Immature natural killer cell (primary cell): ENCODE measurements at places on chromosomes 4 and X. TPM values are rescaled to one million over a fixed set of nuclear protein-coding genes. Genes with fewer than 3 reads are reported as not detected.

GRCh38 chrX:112760697-112761096 lies 79.9 kb downstream of the AMOT start:
- no peaks in the 10 kb centered on the region for H3K36me3 ChIP-seq
- DNase-seq: no peak
- peaks cover 4% of the 10 kb centered on the region for H3K27me3 ChIP-seq
- H3K4me1 ChIP-seq: no peaks in the 10 kb centered on the region
- no peak overlapping the region for H3K27ac ChIP-seq

GC gene
- not detected for polyA plus RNA-seq

DNA sequence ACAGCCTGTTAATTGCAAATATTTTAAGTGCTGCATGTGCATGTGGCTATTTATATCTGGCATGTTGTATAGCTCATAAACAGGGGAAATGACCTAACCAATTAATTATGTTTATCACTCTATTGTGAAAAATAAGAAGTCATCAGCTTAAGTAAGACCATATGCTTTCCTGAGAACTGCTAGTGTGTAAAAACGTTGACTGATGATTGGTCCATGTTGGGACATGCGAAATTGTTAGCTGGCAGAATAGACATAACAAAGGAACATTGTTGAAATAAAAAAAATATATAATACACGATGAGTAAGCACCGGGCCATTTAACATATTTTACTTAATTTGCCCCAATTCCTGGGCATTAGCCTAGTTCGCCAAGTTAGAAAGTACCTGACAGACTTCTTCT lies 207.5 kb downstream of the ANK2 start:
- no peak for DNase-seq
- H3K27me3 ChIP-seq: peaks cover 3% of the 10 kb centered on the region
- no peaks in the 10 kb centered on the region for H3K4me1 ChIP-seq
- H3K27ac ChIP-seq: no peak overlapping the region

- H3K4me3 ChIP-seq: no peak overlapping the region
- H3K27me3 ChIP-seq: no peaks in the 10 kb centered on the region
- H3K27ac ChIP-seq: no peak overlapping the region
- no peak for DNase-seq
- no peaks in the 10 kb centered on the region for H3K4me1 ChIP-seq
These were observed 79.5 kb downstream of the PCDH18 start for GRCh38 chr4:137452799-137453198.

- H3K36me3 ChIP-seq: no peaks in the 10 kb centered on the region
- H3K27me3 ChIP-seq: peaks cover 7% of the 10 kb centered on the region
- H3K27ac ChIP-seq: no peak overlapping the region
- peak; percentile 51 for DNase-seq
- peak overlapping the region; percentile 39 for H3K4me3 ChIP-seq
These were observed 6.9 kb upstream of the CLOCK start for GRCh38 chr4:55553441-55554201.

DNA sequence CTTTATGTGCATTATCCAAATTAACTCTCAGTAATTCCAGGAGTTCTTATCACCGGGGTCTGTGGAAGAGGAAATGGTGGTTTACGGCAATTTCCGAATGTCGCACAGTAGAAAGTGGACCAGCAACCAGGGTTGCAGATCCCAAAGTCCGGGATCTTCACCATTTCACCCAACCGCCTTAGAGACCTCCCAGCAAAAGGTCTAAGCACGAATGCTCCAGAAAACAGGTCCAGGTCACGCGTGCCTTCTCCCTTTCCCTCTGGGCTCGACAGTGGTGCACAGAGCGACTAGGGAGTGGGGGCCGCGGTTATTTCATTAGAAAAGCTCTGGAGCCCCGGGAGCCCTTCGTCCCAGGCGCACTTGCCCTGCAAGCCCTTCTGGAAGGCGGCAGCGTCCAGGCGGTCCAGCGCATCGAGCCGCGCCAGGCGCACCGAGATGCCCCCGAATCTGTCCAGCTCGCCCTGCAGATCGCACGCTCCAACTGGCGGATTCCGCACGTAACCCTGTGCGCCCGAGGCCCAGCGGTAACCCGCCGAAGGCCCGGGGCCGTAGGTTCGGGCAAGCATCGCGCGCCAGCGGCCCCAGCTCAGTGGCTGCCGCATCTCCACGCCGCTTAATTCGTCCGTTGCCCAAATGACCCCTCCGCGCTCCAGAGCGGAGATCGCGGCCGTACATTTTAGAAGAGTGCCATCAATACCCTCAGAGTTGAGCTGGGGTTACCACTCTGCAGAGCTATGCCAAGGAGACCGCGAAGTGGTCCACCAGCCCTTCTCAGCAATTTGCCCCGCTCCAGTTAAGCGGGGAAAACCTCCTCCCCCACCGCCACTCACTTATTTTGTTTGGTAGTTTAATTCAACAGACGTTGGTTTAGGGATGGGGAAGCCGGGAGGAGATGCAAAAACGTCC lies at the start of gene NUDT6:
TSS of gene NUDT6 (minus strand) at position 627 of the 906 bp plus-strand sequence. CDS start at position 602, 25 bp downstream.
- peak within 1 kb of the TSS; percentile 94 for H3K4me3 ChIP-seq
- no peaks in the 10 kb centered on the region for H3K27me3 ChIP-seq
- no peaks in the 10 kb centered on the region for H3K36me3 ChIP-seq

GRCh38 chr4:15696866-15697265 lies 6.0 kb upstream of the BST1 start:
- no peak overlapping the region for H3K4me3 ChIP-seq
- DNase-seq: no peak
- H3K27me3 ChIP-seq: peaks cover 7% of the 10 kb centered on the region
- H3K4me1 ChIP-seq: no peaks in the 10 kb centered on the region
- H3K27ac ChIP-seq: no peak overlapping the region

DNA sequence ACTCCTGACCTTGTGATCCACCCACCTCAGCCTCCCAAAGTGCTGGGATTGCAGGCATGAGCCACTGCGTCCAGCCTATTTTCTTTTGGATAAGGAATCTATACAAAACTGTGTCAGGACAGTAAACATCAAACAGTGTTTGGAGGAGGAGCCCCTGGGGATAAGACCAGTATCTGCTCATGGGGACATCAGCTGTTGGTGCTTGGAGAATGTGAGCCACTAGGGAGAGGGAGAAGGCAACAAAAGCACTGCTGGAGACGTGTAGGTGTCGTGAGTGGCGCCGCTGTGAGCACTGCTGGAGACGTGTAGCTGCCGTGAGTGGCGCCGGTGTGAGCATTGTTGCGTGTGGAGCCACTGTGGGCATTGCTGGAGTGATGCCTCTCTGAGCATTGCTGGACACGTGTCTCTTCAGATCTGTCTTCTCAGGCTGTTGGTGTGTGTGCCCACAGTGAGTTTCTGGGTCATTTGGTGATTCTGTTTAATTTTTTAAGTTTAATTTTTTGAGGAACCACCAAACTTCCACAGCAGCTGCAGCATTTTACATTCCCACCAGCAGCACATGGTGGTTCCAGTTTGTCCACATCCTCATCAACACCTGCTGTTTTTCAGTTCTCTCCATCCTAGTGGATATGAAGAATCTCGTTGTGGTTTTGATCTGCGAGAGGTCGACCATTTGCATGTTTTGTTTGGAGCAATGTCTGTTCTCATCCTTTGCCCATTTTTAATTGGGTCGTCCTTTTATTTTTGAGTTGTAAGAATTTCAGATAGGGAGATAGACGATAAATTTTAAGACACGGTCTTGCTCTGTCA lies 19.0 kb downstream of the DGKQ start:
- H3K27ac ChIP-seq: peak overlapping the region; percentile 60
- no peak overlapping the region for H3K4me3 ChIP-seq
- DNase-seq: no peak
- H3K4me1 ChIP-seq: peaks cover 2% of the 10 kb centered on the region
- peaks cover 4% of the 10 kb centered on the region for H3K27me3 ChIP-seq
